ENCODE measurements at places on chromosomes 2 and 18.
A peak's percentile ranks its signal among the peaks of the same experiment; 100 is the strongest.

DNA sequence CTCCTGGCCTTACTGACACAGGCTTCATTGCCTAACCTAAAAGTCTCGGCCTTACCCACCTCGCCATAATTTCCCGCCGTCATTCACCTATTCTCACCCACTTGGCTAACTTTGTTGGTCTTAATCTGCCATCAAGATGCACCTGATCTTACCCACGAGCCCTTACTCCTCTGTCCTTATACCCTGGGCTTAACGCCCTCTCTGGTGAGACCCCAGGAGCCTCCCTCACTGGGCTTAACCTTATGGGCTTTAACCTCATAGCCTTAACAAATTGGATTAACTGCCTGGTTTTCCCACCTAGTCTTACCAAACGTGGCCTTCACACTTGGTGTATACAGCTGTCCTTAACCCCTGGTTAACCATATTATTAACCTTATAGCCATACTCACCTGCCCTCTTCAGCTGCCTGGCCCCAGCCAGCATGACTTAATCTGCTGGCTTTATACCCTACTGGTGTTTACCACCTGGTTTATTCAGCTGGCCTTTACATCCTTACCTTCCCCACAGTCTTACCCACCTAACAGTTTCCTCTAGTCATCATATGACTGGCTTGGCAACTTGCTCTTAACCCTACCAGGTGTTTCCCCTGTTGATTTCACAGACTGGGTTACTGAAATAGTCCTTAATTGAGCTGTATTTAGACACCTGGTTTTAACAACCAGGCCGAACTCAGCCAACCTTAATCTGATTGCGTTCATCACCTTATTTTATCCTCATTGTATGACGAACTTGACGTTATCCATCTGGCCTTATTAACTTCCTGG, 132.0 kb upstream of the ZSWIM2 start:
- no peak for DNase-seq

GRCh38 chr18:7733642-7734041, 166.5 kb downstream of the PTPRM start:
- no peak for DNase-seq

DNA sequence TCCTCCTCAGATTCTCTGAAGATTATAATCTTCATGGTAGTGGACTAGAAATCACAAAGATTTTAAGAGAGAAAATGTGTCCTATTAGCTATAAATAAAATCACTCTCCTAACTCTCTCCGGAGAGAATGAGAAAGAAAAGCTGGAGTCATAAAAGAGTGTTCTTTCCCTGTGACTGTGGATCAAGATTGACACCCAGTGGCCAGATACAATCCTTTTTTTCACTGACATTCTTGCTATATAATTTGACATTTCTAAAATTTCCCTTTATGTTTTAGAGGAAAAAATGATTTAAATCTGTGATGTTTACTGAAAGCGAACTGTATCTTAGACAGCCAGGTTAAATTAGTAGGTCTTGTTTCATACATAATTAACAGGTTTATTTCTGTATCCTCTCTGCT, 35.4 kb upstream of the LRP2 start:
- no peak for DNase-seq

DNA sequence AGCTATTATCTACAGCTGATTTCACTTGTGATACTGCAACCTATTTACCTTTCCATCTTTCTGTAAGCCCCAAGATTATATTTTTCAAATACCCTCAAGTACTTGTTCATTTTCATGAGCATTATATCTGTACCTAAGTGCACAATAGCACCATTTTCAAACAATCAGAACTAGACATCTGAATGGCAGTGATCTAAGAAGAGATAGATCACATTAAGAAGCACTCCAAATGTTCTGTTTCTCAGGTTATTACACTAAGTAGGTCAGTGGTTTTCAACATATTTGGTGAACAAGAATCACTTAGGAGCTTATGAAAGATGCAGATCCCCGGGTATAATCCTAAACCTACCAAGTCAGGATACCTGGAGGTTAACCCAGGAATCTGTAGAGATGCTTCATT, 872.7 kb downstream of the DCDC2C start:
- no peak for DNase-seq

DNA sequence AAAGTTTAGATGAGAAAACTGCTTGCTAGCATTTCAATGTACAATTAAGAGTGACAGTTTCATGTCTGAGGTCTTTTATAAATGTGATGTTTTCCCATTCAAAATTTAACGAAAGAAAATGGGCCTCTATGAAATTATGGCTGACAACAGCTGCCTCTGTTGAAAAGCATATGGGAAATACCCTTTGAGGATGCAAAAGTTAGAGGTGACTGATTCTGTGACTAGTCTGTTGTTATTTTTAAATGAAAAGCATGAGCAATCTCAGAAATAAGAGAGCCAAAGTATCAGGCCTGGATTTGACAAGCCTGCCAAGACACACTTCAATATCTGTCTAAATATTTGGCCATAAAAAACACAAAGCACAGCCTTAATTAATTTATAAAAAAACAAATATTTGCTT, 580.8 kb downstream of the ERBB4 start:
- DNase-seq, result no peak

DNA sequence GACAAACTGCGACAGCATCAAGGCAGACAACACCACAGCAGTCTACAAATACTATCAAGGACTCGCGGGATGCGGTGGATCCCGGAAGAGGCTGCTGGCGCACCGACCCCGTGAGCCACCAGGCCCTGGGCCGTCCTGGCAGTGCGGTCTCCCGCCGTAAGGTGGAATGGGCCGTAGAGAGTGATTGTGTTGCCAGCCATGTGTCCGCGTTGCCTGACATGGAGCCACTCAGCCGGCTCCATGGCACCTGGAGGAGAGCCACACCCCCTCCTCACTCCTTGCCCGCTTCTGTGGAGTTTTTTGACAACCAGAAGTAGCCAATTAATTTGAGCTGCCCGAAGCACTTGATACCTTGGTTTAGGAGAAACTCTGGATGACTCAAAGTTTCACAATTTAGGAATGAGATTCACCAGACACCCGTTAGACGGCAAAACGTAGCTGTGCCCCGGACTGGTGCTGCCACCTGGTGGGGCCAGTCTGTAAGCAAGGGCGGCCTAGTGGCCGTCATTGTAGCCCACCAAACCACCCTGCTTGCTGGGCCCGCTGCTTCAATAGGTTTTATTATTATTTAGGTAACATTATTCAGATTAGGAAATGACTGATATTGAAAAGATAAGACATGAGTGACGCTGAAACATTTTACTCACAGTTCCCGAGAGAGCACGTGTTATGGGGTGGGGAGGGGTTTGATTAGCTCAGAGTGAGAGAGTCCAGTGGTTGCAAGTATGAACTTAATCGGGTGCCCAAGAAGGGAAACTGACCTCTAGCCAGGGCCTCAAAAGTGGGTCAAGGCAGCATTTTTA, 10.2 kb upstream of the IMP4 start:
- peak; percentile 72 for DNase-seq

DNA sequence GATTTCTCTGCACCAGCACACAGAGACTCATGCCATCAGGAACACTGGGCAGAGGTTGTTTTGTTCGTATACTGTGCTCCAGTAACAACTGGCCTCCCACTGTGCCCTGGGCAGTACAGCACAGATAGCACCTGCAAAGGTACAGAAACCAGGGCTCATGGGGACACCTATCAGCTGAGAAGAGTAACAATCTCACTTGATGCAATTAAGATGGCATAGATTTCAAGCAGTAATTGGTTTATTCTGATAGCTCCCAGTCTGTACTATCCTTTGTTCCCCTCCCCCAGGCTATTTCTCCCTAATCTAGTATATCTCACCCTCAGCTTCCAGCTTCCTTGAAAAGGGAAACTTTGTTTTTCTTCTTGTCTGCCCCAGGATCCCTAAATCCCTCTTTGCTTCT, 343.9 kb upstream of the MMADHC start:
- DNase-seq, result no peak

GRCh38 chr2:19224486-19224885, 133.9 kb downstream of the OSR1 start:
- no peak for DNase-seq

DNA sequence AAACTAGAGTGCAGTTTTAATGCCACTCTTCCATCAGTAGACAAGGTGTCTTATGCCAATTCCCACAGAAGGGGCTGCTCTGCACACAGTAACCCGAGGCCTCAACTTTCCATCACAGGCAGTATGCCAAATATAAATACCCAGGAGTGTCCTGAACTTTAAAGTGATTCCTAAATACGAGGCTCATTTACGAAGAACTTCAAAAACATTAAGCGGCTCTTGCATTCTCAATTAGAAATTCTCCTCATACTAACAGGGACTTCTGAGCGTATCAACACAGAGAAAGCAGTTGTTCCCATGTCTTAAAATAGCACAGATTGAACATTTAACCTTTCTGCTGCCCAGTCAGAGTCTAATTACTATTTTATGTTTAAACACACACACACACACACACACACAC, 638.6 kb downstream of the ERBB4 start:
- DNase-seq, result no peak

- DNase-seq, result no peak
These were observed 128.7 kb downstream of the PLA2R1 start for GRCh38 chr2:159933727-159934049.

DNA sequence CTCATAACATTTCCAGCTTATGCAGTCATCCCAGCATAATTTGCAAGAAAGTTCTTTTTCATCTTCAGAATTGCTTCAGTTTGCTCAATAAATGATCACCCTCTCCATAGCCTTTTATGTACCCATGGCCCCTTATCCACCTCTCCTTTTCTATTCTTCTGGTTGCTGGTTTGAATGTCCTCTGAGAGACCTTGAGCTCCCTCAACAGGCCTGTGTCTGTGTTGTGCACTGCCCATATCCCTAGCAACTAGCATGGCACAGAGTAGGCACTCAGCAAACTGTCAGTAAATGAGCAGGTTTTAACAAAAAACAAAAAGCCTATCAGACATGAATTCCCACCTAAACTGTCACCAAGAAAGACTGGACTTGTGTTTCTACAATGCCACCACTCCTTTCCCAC, 160.5 kb downstream of the AKAIN1 start:
- no peak for DNase-seq

GRCh38 chr2:167759531-167759930, 487.9 kb downstream of the STK39 start:
- no peak for DNase-seq

DNA sequence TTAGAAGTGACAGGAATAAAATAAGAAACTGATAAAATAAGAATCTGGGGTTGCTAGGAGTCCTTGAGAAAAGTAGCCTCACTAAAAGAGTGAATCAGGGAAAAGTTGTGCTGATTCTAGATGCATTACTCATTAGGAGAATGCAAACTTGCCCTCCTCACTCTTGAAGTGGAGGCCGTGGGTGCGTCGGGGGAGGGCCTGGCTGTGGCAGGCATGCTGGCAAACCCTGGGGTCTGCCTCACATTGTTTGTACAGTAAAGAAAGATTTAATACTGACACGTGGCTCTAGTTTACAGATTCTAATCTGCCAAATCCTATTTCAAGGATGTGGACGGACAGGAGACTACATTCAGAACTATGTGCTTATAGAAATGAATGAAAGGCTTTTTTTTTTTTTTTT, 41.9 kb downstream of the TANC1 start:
- peak; percentile 18 for DNase-seq

DNA sequence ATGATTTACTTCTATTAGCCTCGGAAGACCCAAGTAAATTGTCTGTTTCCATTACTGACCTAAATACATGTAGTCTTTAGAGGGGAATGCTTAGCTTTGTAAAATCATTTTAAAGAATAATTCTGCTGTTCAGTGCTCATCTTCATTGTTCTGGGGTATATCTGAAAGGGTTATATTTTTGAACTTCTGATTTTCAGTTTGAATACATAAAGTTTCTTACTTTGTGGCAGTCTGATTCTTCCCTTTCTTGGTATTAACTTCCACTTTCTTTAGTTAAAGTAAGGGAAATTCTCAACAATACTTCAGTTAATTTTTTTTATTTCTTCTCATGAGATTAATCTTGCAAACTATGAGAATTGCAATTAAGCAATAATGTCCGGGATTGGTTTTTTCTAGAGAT, 148.4 kb downstream of the DOCK10 start:
- DNase-seq, result no peak

GRCh38 chr18:60599267-60599666, 226.7 kb upstream of the MC4R start:
- DNase-seq, result no peak

DNA sequence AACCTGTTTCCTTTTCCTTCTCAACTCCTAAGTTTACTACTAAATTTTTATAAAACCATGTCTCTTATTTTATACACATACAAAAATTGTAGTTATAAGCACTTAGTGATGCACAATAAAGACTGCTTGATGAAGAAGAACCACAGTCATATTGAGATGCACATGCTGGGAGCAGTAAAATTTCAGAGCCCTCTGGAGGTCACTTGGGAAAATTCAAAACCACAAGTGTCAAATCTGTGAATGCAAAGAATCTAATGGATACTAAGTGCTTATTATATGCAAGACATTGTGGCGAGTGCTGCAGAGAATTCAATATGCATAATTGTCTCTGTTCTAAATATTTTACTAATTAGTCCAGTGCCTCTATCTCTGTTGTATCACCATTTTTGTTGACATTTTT, 180.5 kb downstream of the VWC2L start:
- no peak for DNase-seq

DNA sequence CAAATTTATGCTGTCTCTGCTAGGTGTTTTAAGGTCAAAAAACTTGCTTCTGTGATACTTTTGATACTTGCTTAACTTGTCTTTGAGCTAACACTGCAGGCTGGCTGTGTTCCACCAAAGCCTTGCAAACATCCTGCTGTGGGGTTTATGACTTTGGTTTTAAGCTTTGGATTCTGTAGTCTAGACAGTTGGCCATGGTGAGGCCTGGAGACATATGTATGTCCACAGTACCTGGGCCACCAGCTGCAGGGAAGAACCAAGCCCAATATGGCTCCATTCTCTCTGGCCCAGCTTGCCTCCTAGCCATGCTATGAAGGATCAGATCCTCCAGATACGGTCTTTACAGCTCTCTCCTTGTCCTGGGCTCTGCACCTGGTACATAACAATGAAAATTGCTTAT, 113.9 kb downstream of the INO80D start:
- no peak for DNase-seq

DNA sequence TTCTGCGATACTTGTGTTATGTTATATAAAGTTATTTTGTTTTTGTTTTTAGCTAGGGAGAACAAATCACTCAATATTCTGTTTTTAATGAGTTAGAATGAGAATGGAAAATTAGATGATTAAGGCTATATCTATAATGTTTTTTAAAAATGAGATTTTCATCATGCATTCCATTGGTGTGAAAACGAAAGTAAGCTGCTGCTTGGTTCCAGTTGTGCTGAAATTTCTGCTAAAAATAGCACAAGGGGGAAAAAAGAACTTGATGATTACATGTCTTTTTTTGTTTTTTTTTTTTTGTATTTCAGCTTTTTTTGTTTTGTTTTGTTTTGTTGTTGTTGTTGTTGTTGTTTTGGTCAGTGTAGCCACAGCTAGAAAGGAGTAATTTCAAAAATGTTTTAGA, 242.6 kb upstream of the KCNJ3 start:
- peak; percentile 9 for DNase-seq

- no peak for DNase-seq
These were observed 423.3 kb downstream of the SETBP1 start for GRCh38 chr18:45104049-45104395.

GRCh38 chr2:45595721-45596435, 15.2 kb downstream of the SRBD1 start:
- peak; percentile 82 for DNase-seq
